ENCODE measurements at places on chromosomes 1 and 21.
A peak's percentile ranks its signal among the peaks of the same experiment; 100 is the strongest.

- no peak for DNase-seq
These were observed 5.8 kb downstream of the DCAF8 start for GRCh38 chr1:160256396-160257046.

DNA sequence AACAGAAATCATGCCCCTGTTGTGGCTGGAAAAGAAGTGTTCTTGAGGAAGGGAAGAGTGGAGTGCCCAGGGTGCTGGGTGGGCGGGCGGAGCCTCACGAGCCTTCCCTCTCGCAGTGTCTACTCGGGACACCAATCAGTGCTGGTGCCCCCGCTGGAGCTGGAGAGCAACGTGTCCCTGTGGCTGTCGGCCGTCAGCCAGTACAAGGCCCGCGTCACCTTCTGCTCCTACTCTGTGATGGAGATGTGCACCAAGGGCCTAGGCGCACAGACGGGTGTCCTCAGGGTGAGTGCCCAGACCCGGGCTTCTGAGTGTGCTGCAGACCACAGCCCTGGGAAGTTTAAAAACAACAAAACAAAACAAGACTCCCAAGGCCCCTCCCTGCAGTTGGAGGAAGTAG lies 47.4 kb downstream of the S100B start:
- no peak for DNase-seq

GRCh38 chr21:42039911-42040351 lies 29.8 kb upstream of the ZBTB21 start:
- no peak for DNase-seq

- no peak for DNase-seq
These were observed 362.6 kb upstream of the C1orf87 start for GRCh38 chr1:60436186-60436585.

DNA sequence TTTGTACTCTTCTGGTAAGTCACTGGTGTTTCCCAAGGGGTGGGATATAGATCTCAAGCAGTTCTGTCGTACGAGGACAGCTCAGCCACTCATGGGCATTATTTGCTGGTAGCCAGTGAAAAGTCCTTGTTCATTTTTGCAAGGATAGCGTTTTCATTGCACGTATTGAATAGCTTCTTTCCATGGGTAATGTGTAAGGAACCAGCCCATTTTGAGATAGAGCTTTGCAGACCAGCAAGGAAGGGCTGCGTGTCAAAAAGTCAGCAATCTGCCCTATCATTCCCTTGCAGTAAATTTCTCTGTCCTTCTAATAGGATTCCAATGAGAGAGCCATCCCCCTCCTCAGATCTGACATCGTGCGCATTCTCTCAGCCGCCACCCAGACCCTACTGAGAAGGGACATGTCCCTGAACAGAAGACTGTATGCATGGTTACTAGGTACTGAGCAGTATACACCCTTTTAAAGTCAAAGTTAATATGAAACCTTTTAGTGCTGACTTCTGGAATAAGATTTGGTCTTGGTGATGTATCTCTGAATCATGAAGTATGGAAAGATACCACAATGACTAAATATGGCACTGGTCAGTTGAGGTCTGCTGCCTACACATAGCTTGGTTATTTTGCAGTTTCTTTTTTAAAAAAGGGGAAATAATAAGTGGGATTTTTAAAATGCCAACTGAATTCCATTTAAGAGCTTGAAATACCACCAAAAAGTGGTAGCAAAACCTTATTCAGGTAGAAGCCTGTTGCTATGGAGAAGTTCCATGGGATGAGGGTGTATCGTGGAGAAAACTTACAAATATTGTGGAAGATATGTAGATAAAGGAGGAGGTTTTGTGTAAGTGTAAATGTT lies 55.3 kb downstream of the DOP1B start:
- no peak for DNase-seq

DNA sequence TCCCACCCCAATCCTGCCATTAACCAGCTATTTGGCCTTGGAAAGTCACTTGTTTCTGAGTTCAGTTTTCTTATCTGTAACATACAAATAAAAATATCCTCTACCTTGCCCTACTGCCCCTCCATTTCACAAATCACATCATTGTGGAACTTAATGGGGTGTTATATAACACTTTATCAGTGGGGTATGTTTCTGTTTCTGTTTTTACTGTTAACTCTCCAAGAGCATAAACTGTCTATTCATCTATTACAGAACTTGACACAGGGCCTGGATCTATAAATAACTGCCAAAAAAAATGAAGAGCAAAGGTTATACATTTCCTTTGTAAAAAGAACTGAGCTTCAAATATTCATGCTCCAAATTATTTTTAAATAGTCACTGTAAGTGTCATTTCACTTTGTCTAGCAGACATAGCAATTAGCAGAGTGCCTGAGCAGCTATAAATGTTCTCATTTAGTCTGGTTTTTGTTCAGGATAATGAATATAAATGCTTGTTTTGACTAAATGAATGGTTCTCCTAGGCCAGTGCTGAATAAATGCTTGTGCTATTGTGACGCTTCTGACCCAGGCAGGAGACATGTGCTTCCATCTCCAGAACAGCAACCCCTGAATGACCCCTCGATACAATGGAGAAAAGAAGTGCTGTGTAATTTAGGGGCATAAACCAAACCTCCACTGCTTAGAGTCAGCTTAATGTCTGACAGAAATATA lies 7.4 kb downstream of the PIGM start:
- DNase-seq, result no peak

GRCh38 chr1:184060316-184060715 lies 8.8 kb downstream of the TSEN15 start:
- no peak for DNase-seq

GRCh38 chr1:15330028-15330427 lies 79.7 kb upstream of the EFHD2 start:
- no peak for DNase-seq

- no peak for DNase-seq
These were observed 279.9 kb upstream of the ADAMTS5 start for GRCh38 chr21:27246741-27247140.

DNA sequence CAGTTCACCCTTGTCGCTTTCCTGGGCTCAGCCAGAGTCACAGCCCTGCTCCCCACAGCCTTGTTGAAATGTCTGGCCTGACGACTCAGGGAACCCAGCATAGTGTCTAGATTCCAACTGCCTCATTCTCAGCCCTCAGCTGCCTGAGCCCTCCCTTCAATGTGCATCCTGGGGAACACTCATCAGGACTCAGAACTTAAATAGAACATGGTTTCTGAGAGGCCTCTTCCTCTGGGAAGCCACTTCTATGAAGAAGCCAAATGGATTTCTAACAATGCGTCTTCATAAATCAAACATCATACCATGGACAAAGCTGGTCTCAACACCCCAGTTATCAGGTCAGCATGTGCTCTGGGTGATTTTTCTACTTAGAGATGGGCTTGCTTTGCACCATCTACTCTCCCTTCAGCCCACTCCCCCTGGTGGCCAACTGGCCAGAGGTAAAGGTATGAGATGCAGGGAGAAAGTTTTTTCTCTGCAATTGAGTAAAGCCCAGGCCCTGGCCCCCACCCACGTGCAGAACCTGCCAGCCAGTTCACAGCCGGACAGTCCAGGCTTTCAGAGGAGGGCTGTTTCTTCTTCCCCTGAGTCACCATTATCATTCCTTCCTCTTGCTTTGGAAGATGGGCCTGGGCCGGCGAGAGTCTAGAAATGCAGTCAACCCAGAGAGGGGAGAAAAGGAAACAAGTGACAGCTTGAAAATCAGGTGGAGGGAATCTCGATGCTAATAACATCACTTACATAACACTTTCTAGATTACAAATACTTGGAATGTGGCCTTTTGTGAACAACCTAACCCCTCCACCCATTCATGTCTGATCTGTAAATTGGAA lies 32.1 kb downstream of the CD244 start:
- DNase-seq, result peak; percentile 71

- no peak for DNase-seq
These were observed 92.1 kb downstream of the NIBAN1 start for GRCh38 chr1:184881941-184882913.

Data from HEK293T (cell line).